ENCODE measurements at places on chromosomes 5 and 9.

DNA sequence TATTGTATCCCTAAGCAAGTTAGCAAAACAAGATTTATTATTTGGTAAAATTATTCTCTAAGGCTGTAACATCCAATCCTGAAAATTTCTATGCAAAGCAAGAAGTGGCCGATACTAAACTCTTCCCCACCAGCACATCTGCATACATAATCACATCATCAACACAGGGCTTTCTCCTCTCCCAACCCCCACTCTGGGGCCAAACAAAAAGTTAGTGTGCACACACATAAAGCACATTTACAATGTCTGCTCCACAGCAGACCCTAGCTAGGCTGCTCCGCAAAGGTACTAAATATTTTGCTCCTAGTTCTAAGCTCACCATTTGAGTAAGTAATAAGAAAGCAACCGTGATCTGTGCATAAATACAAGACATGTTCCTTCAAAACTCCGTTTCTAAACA lies 3.6 kb downstream of the RNF130 start:
- no peak for DNase-seq

- no peak for DNase-seq
These were observed 129.7 kb upstream of the IQGAP2 start for GRCh38 chr5:76273206-76273885.

DNA sequence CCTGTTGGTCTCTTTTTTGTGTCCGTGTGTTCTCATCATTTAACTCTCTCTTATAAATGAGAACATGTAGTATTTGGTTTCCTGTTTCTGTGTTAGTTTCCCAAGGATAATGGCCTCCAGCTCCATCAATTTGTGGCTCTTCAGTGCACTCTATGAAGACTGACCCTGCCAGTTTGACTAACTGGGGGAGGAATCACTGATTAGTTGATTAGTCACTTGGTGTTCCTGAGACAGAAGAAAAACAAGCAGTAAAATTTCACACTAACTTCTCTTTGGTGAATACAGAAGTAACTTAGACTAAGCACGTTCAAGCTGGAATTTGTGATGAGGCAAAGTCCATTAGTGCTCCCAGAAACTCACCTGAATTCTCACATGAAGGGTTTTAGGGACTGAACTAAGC lies 495.8 kb upstream of the RORB start:
- no peak for DNase-seq

GRCh38 chr5:126808521-126808988 lies 31.6 kb downstream of the LMNB1 start:
- DNase-seq: no peak

DNA sequence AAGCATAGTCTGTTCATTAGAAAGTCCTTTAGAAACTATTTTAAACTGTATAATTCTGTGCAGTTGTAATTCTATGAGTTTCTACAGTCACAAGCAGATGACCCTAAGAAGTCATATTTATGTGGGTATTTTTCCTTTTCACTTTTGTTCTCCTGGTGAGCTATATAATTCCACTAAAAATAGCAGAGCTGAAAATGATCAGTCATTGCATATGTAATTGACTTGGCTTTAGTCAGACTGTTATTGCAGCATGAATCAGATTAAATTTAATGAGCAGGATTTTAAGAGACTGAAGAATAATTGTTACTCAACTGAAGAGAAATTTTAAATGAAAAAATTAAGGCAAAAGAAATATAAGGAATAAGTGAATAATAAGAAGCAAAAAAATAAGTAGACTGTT lies 108.5 kb downstream of the MTREX start:
- DNase-seq: no peak

DNA sequence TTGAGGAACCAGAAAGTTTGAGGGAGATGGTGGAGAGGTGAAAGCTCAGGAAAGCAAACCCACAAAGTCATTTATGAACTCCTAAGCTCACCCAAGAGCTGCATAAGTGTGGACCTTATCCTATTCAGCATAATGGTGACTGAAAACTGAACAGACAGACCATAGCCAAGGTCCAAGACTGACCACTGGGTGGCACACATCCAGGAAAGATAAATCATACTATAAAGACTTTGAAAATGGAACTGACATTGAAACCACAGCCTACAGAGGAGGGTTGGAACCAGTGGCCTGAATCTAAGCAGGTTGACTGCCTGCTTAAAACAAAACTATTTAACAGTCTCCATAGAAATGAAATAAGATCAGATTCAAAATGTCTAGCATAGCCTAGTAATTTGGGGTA lies 121.0 kb upstream of the RGS7BP start:
- DNase-seq: no peak

GRCh38 chr5:139869042-139869790 lies 73.6 kb downstream of the PSD2 start:
- no peak for DNase-seq

GRCh38 chr5:92979716-92980115 lies 601.3 kb downstream of the NR2F1-AS1 start:
- no peak for DNase-seq

GRCh38 chr5:127396490-127397155 lies 106.0 kb downstream of the MEGF10 start:
- no peak for DNase-seq

GRCh38 chr5:97094579-97095317 lies 47.7 kb downstream of the LIX1 start:
- no peak for DNase-seq

- no peak for DNase-seq
These were observed 82.4 kb downstream of the MRPS30 start for GRCh38 chr5:44891116-44891515.

DNA sequence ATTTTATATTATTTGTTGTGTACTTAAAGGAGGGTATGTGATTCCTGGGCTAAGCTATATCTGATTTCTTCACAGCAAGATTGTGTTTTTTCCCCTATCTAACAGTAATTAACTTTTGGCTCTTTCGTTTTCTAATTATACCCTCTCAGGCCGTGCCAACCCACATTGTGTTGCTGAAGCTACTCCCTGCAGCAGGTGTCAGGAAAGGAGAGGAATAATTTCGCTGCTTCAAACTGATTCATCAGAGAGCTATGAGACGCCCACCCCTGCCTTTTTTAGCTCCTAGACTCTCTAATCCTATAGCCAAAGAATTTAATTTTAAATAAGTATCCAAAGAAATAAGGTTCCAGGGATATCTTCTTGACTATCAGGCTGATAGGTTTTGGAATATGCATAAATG lies 3.8 kb downstream of the CAVIN4 start:
- DNase-seq: no peak

- no peak for DNase-seq
These were observed 21.8 kb downstream of the ANKRD31 start for GRCh38 chr5:75214928-75215327.

- DNase-seq: no peak
These were observed 23.2 kb downstream of the HK3 start for GRCh38 chr5:176875783-176876505.

DNA sequence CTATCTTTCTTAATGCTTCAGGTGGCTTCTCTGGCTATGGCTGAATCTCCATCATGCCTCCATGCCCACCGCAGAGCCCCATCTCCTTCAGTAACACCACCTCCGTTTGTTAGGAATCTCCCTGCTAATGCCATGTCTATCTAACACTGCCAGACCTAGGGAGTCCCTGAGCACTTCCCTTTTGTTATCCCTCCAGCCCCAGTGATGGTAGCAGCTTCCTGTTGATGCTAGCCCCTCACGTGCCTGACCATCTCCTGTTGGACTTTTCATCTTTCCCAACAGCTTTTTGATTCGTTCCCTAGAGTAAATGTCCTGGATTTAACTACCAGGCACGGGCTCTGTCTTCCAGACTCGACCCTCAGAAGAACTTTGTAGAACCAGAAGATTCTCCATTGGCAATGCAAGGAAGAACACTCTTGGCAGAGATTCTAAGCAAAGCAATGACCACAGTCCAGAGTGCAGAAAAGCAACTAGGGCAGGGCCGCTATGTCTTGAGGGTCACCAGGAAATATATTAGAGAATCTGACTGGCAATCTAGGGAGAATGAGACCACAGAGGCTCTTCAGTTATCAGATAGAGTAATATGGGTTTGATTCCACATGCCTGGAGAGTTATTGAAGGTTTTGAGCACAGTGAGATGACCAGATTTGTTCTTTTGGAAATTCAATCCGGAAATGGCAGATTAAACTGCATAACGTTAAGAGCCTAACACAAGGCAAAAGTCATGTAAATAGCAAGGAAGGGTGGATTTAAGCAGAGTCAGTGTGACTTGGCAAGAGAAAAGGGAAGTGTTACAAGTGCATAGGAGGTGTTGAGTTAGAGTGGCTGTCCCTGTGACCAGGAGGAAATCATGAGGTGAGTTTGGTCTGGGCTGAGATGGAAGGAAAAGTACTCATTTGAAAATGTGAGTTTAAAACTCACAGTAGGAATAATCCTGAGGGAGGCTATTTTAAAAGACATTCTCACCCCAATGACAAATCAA lies 555.2 kb downstream of the ACTL7B start:
- peak; percentile 15 for DNase-seq

GRCh38 chr9:124004593-124004992 lies 7.0 kb upstream of the LHX2 start:
- peak; percentile 86 for DNase-seq

DNA sequence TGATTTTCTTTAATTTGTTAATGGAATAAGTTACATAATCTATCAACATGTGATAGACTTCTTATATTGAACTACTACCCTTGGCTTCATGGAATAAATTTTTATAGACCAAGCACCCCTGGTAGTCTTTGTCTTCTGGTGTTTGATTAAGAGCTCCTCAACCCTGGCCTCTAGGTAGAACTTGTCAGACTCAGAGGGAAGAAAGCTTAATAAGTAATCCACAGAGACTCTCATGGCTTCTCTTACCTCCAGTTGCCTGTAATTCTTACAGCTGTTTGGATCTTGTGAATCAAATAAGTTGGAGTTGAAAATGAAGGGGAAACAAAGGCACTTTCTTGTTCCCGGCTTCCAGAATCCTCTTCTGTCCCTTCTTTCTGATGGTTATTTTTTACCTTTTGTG lies 7.0 kb upstream of the GPR21 start:
- no peak for DNase-seq

DNA sequence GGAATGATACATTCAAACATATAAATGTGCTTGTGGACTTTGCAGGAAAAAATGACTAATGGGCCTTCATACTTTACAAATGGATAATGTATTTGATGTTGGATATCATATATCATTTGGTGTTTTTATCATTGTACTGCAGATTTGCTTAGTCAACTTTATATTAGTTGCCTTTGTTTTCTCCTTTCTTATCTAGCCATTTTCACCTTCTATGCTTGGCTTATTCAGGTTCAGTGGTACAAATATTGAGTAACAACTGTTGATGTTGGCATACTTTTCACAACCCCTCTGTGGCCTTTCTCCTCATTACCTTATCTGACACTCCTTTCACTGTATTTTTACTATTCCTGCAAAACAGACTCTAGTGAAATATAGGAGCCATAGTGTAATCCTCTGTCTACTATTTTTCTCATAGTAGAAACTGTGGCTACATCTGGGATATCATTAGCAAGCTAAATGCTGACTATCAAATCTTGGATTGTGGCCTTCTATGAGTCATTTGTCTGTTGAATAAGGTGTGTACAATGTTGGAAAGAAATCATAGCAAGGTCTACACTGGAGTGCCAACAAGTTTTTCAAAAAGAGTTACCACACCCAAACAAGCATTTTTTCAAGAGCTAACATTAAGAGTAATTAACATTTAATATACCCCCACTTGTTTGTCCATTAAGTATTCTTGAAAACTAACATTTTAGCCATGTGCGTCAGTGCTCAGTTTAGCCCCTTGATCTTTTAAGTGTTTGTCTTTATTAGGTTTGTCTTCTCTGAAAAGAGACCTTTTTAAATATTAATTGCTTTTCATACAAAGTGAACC lies 330.1 kb downstream of the ADGRV1 start:
- peak; percentile 2 for DNase-seq

GRCh38 chr5:126948011-126948355 lies 82.4 kb downstream of the MARCHF3 start:
- DNase-seq: no peak

DNA sequence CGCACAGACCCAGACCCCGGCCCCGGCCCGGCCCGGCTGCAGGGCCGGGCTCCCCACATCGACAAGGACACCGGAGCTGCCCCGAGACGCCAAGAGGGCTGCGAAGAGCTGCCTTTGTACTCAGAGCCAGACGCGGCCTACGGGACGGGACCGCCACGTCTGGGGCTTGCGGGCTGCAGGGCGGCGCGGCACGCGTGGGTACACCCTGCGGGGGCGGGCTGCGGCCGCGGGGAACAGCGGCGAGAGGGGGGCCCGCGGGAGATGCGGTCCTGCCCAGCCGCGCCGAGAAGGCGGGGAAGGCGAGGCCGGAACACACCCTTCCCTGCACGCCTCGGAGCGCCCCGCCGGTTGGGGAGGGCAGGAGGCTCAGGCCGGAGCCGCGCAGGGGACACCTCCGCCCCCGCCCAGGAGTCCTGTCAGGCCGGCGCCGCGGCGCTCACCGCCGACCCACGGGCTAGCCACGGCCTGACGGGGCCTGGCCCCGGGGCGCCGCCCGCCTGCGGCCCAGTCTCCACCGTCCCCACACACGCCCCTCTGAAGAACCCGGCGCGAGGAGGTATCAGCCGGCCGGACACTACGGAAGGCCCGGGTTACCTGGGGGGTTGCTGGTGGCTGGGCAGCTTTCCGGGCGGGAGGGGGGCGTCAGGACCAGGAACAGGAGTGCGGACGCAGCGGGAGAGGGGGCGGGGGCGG lies 478 bp downstream of the RAB14 start:
- DNase-seq: no peak

GRCh38 chr5:111167551-111167950 lies 56.6 kb upstream of the CAMK4 start:
- DNase-seq: no peak

DNA sequence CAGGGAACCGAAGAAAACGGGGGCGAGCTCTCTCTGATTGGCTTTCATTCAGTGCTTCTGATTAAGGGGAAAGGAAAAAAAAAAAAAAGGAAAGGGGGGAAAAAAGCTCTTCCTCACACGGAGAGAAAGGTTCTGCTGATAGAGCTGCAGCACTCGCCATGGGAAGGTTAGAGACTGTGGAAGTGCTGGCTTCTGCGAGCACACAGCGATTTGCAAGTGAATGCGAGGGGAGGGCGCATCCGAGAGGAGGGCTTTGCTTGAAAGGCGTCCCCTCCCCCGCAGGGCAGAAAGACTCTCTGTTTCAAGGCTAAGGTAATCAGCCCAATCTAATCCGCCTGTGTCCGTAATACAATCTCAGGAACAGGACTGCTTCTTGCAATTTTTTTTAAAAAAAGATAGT lies at the start of gene CDH10:
Gene CDH10, minus strand, starts transcription at position 218 of the 400 bp plus-strand sequence. CDS start 51,488 bp downstream, outside the sequence.
- DNase-seq: no peak

GRCh38 chr9:2247340-2247739 lies 232.2 kb downstream of the SMARCA2 start:
- DNase-seq: no peak

DNA sequence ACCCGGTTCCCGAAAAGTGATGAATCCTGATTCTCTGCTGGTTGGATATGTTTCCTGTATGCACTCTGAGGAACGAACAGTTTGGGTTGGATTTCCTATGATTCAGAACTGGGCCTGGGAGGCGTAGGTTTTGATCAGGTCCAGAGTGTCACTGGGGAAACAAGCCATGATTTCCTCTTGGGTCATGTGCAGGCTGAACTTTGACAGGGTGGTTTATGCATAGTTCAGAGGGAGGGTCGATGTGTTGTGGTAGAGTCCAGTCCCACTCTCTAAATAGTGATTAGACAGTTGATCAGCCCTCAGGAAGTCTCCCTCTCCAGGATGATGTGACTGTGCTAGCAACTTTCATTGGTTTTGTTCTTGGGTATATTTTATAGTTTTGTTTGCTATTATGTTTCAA lies 17.4 kb downstream of the ATG10 start:
- no peak for DNase-seq

All from NCI-H2029 treated with DMSO at 0.1 percent for 48 hours (cell line).